ENCODE measurements at places on chromosomes 11 and 22.

- no peak for DNase-seq
Measured at GRCh38 chr22:48885271-48885918, 942.3 kb downstream of the BRD1 start.

GRCh38 chr11:95443386-95443785 lies 212.4 kb upstream of the SESN3 start:
- no peak for DNase-seq

- DNase-seq = peak; percentile 97
Measured at GRCh38 chr11:10366568-10367331, 61.9 kb downstream of the ADM start.

DNA sequence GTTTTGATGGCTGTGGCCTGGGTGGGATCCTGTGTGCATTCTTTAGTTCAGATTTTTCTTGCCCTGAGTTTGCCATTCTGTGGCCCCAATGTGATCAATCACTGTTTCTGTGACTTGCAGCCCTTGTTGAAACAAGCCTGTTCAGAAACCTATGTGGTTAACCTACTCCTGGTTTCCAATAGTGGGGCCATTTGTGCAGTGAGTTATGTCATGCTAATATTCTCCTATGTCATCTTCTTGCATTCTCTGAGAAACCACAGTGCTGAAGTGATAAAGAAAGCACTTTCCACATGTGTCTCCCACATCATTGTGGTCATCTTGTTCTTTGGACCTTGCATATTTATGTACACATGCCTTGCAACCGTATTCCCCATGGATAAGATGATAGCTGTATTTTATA lies 620 bp downstream of the OR4C16 start:
- DNase-seq = no peak

- DNase-seq = no peak
Measured at GRCh38 chr11:90428836-90429235, 206.0 kb upstream of the CHORDC1 start.

GRCh38 chr11:6127881-6128280 lies 20.4 kb downstream of the OR56B4 start:
- DNase-seq = no peak

DNA sequence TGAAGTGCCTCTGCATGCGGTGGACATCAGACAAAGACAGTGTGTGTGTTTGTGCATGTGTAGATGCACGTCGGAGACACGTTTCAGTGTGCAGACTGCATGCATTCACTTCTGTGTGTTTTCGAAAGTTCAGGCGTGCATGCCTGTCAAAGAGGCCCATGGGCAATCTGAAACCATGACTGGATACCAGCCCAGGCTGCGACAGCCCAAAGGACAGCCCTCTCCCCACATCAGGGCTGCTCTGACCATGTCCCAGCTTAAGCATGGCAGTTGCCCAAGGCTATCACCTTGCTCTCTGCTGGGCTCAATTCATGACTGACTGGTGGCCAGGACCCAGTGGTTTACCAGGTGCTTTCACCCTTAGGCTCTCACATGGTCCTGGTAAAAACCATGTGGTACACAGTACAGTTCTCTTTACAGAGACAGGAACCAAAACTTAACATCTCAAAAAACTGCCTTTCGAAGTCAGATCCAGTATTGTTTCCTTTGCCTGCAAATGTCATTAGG lies 423.7 kb upstream of the CADM1 start:
- DNase-seq = no peak

GRCh38 chr11:73236854-73237253 lies 18.8 kb downstream of the P2RY2 start:
- DNase-seq = peak; percentile 67

GRCh38 chr11:46958777-46959176 lies 22.2 kb downstream of the CSTPP1 start:
- DNase-seq = no peak

GRCh38 chr11:45968901-45969300 lies 46.4 kb downstream of the LARGE2 start:
- no peak for DNase-seq

GRCh38 chr11:125262830-125263218 lies 98.3 kb downstream of the PKNOX2 start:
- DNase-seq = no peak

- DNase-seq = no peak
Measured at GRCh38 chr11:10597877-10598351, 29.4 kb upstream of the LYVE1 start.

DNA sequence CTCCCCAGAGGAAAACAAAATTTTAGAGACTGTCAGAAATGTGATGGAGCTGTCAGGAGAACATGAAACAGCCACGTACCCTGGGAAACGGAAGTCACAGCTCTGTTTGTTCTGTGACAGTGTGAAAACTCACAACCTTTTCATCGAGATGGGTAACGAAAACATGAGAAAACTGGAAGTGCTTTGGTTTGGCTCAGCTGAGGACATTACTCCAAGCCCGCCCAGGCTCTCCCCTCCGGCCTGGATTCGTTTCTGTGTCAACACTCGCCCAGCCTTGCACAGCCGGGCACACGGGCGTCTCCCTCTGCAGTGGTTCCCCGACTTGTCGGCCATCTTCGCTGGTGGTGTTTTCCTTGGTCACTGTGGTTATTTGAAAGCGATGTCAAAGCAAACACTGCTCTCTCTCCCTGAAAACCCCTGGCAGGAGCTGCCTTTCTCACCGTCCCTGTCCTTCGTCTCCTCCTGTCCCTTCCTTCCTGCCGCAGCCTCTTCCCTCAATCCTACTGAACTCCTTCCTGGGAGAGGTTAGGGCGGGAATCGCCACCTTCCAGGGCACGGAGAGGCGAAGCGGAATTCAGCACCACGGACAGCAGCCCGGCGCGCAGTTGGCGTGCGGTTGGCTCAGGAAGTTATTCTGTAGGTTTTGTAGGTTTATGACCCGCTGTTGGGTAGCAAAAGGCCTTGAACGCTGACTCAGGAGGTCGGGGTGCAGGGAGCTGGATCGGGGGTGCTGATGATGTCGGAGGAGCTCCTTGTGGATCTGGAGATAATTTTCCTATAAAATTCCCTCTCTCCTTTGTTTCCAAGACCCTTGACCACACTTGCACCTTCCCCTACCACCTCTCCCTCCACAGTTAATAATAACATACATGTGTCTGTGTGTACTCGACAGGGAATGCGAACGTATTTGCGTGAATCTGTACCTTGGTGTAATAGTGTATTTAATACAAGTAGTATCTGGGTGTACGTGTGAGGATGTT lies 13.1 kb upstream of the RPS19BP1 start:
- no peak for DNase-seq

- DNase-seq = no peak
Measured at GRCh38 chr22:25492841-25493734, 71.4 kb upstream of the GRK3 start.

DNA sequence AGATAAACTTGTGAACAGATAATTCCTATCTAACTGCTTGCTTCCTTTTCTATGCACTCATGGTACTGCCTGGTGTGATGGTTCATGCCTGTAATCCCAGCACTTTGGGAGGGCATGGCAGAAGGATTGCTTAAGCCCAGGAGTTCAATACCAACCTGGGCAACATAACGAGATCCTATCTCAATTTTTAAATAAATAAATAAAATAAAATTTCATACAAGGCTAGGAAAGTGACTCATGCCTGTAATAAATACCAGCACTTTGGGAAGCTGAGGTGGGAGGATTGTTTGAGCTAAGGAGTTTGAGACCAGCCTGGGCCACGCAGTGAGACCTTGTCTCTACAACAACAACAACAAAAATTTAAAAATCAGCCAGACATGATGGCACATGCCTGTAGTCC lies 166.6 kb downstream of the COMMD9 start:
- no peak for DNase-seq

DNA sequence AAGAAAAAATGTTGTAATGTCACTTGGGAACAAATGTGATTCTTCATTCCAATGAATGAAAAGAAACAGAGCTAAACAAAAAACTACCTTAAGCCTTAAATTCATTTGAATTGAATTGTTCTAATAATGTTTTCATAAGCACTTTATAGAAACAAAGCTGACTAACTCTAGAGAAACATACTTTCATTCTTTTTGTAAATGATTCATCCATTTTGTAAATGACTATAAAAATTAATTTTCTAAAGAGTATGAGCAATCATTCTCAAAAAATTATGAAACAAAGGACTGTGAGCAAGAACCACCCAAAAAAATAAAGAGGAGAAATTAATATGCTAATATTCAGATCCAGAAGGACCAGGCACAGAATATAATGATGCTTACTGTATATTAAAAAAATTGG lies 986.5 kb upstream of the CHORDC1 start:
- no peak for DNase-seq

DNA sequence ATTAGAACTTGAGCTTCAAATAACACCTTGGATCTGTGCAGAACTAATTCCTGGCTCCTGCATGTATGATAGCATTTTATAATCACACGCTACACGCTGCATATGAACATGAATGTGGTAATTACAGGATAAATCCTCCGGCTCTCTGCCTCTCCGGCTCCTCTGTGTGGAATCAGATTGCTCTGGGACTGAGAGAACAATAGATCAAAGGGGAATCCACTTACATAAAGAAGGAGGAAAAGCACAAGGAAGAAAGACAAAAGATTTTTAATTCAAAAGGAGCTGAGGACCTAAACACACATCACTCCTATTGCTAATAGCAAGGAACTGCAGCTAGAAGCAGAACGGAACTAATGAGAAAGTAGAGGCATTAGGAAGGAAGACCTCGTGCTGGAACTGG lies 240.9 kb downstream of the NTM start:
- no peak for DNase-seq

- DNase-seq = no peak
Measured at GRCh38 chr11:114263513-114264170, 32.6 kb upstream of the NNMT start.

GRCh38 chr11:10480026-10480425 lies 25.0 kb downstream of the AMPD3 start:
- no peak for DNase-seq

- DNase-seq = peak; percentile 2
Measured at GRCh38 chr11:91435694-91436395, 788.8 kb upstream of the FAT3 start.

DNA sequence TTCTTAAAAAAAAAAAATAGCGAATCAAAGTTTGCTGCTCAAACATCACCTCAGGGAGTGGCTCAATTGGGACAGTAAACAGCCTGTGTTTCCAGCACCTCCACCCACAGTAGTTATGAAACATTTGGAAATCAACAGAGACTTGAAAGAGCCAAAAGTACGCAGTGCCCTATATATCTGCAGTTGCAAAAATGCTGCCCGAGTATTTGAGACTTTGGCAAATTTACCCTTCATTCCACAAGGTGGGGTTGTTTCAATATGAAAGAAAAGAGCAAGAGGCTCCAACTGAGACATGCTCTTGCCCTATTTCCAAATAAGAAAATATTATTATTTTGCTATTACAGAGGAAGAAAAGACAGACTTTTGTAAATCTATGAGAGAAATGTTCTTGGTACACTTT lies 851.1 kb upstream of the RAG2 start:
- DNase-seq = peak; percentile 4

GRCh38 chr11:16047073-16047472 lies 309.3 kb downstream of the SOX6 start:
- no peak for DNase-seq

DNA sequence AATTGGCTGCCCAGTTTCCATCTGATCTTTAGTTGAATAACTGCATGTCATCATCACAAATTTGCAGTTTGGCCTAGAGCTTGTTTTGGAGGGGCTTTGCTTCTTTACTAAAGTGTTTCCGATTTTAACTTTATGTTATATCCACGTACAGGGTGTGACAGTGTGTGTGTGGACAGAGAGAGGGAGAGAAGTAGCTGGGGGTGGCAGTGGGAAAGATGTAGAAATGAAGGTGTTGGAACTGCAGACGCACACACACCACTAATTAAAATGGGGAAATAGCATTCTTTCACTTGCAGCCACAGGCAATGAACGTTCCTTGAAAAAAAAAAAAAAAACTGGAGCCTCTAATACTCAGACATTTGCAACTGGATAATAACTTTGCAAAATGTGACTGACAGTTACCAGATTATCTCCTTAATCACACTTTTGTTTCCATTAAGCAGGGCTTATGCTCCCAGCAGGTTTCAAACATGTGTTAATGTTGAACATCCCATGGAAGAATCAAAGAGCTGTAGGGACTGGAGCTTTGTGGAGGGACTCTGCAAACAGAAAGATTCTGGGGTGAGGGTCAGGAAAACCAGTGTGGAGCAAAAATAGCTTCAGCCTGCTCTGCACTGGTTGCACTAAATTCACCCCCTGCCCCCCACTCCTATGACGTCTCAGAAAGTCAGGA lies 238.1 kb upstream of the TENM4 start:
- no peak for DNase-seq

DNA sequence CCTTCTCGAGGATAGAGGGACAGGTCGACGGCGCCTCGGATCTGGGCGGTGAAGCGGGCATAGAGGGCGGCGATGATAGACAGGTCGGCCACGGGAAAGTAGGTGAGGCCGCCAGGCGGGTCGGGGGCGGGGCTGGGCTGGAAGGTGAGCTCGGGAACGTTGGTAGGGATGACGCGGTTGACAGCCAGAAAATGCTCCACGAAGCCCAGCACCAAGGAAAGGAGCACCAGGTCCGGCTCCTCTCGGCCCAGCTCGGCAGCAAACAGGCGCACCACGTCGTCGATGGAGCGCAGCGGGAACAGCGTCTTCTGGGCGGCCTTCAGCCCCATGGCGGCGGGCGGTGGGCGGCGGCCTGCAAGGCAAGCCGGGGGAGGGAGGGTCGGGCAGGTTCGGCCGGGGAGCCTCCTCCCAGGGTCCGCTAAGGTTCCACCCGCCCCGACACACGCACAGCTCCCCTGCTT lies 540 bp downstream of the MEN1 start:
- DNase-seq = no peak

DNA sequence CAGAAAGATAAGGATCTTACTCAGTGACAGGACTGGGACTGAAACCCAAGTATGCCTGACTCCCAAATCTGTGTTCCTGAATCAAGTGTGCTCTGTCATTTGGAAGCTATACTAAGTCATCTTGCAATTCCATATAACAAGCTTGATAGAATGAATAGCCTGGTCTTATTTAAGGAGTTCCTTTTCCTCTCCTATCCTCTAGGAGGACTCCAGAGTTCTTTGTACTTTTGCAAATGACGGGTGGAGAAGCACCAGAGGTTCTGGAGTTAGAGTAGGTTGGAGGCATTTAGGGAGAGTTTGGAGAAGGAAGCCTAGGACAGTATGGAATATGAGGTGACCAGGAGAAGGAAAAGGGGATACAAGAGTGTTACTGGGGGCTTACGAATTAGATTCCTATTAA lies 92.9 kb upstream of the RCN1 start:
- DNase-seq = no peak

GRCh38 chr11:71251761-71252268 lies 562 bp downstream of the SHANK2 start:
- no peak for DNase-seq

DNA sequence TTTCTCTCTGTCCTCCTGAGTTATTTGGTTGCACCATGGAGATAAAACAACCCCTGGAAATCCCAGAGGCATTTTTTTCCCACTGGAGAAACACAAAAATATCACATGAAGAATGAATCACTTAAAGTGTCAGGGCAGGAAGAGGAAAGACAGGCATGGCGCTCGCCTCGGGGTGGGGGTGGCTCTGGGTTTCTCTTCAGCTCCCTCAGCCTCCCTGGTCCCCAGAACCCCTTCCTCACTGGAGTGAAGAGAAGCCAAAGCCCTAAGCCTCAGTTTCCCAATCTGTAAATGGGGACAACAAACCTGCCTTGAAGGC lies 938 bp downstream of the SHISAL1 start:
- DNase-seq = no peak

GRCh38 chr11:82195283-82195682 lies 538.4 kb downstream of the FAM181B start:
- no peak for DNase-seq

Data from iPS DF 6.9 (cell line).